ENCODE measurements at places on chromosomes 5 and 9.

- DNase-seq: peak; percentile 11
Observed at GRCh38 chr9:89278997-89279739, 31.8 kb upstream of the CKS2 start.

DNA sequence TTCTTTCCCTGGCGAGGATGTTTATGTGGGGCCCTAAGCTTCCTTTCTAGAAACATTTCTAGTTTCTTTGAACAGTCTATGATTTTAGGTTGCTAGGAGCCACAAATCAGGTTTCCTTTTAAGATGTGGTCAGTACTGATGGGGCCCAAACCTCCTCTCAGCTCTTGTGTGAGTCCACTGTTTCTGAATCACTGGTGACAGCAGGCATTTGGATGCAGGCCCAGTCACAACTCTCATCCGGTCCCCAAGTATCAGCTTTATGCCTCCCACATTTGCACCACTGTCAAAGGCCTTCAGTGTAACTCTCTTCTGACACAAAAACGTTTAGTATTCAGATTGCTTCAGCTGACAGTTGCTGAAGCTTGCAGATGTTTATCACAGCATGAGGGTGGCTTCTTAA is 7.8 kb downstream of the DMRT2 start:
- no peak for DNase-seq

DNA sequence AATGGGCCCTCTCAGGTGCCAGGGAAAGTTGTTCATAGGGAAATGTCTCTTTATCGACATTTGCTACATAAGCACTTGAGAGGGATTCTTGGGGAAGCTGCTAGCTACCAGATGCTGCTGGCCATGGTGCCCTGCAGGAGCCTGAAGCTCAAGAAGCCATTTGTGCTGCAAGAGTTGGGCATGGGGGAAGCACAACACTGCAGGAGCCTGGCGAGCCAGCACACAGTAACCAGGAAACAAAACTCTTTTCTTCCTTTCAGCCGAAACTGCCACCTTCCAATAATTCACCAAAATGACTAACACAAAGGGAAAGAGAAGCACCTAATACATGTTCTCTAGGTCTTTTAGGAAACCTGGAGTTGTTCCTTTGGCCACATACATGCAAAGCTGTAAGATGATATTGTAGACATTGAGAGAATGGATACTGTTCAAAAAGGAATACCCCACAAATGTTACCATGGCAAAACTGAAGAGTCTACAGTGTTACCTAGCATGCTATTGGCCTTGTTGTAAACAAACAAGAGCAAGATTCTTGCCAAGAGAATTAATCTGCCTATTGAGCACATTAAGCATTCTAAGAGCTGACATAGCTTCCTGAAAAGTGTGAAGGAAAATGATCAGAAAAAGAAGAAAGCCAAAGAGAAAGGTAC is 26.1 kb upstream of the LARP1 start:
- no peak for DNase-seq

- DNase-seq: no peak
Observed at GRCh38 chr9:81207651-81208050, 481.7 kb downstream of the TLE1 start.

- no peak for DNase-seq
Observed at GRCh38 chr5:10932426-10932825, 171.4 kb upstream of the DAP start.

GRCh38 chr5:87825583-87825982 is 412.9 kb upstream of the CCNH start:
- DNase-seq: no peak

- no peak for DNase-seq
Observed at GRCh38 chr9:126965077-126965476, 50.5 kb downstream of the RALGPS1 start.

DNA sequence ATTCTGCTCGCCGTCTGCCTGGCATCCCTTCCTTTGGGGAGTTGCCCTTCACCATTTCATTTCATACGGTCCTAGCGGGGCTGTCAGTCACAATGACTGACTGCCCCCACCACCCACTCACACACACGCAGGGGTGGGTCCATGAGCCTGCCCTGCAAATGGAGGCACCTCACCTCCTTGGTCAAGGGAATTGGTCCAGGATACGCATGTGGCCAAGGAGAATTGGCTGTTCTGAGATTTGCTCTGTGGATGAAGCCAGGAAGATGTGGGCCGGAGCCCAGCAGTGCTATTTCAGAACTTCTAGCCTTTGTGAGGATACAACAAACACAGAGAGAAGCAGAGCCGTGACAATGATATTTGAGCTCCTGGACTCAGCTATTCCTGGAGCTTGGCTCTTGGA is 17.0 kb downstream of the C1QTNF2 start:
- DNase-seq: no peak
